ENCODE measurements at places on chromosomes 2 and 18.

DNA sequence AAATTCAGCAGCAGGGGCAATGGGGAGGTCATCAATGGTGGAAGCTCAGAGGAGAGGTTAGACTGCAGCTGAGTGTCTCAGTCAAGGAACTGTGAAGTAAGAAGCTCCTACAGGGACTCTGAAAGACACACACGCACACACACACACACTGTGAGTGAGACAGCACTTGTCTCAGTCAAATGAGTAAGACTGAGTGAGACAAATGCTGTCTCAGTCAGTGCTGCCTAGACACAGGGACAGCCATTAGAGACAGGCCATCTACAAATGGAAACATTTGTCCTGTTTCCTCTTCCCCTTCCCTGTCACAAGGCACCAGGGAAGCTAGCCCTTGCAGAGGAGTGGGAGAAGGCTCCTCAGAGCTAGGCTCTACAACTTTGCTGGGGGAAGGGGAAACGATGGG is 577.4 kb upstream of the GCFC2 start:
- DNase-seq, result no peak

- DNase-seq, result no peak
Measured at GRCh38 chr2:3406501-3406900, 27.0 kb downstream of the TRAPPC12 start.

- DNase-seq, result no peak
Measured at GRCh38 chr2:42338567-42339190, 22.3 kb downstream of the COX7A2L start.

- DNase-seq, result no peak
Measured at GRCh38 chr2:42970151-42970550, 177.8 kb upstream of the HAAO start.

GRCh38 chr2:234341306-234341985 is 155.4 kb downstream of the ARL4C start:
- no peak for DNase-seq

DNA sequence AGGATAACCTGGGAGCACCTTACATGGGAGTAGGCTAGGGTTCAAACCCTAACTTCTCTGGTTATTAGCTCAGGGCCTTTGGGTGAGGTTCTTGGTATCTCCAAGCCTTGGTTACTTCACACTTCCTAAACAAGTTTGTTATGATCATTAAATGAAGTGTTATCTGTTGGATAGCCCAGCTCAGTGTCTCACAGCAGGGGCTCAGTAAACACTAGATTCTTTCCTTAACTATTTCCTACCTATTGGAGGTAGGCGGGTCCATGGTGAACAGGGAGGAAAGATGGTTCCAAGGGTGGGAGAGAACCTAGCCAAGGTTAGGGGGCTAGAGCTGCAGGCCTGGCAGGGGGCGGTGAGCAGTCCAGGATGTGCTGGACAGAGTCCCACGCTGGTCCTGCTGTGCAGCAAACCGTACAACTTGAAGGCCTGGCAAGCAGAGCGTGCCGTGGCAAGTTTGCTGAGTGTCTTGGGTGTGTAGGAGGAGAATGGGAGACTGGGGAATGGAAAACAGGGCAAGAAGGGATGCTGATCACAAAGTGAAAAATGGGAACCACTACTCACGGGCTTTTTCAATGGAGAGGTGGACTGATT is 259.1 kb downstream of the PRKCE start:
- DNase-seq, result no peak

GRCh38 chr2:139769633-139770032 is 989.4 kb upstream of the NXPH2 start:
- DNase-seq, result no peak
